Activated CD8-positive, alpha-beta T cell treated with anti-CD3 and anti-CD28 coated beads, Interleukin-2, amount 10 ng/mL, durations not matched to agents 7 days and 5 days (primary cell): ENCODE measurements at places on chromosomes 1 and 21. TPM values are rescaled to one million over a fixed set of nuclear protein-coding genes. Genes with fewer than 3 reads are reported as not detected.

GRCh38 chr1:14848625-14849024 is 250.1 kb downstream of the KAZN start:
- DNase-seq = no peak

GRCh38 chr21:37645848-37646247 is 270.4 kb downstream of the KCNJ6 start:
- no peak for DNase-seq

The CNIH3 gene
- 2.5 TPM for total RNA-seq

The LCE1A gene
- total RNA-seq = not detected

- no peak for DNase-seq
Observed at GRCh38 chr1:40732756-40733301, 41.3 kb downstream of the NFYC start.

The CELA3A gene
- total RNA-seq = not detected

- DNase-seq = no peak
Observed at GRCh38 chr1:231628207-231628876, 1.8 kb downstream of the DISC1 start.

DNA sequence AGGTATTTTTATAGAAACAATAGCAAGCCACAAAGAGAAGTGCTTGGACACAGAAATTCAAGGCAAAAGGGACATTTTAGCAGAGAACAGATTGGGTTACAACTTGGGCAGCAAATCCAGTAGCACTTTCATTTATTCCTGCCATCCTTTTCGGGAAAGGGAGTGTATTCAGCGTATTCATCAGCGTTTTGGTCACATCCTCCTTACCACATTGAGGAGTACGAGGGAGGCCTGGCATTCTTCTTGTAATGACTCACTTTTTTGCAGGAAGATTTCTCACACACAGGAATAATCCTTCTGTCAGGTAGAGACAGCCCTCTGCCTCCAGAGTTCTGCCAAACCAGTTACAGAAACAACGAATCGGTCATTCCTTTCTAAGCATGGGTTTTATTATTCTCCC is 18.1 kb upstream of the FAM78B start:
- no peak for DNase-seq

DNA sequence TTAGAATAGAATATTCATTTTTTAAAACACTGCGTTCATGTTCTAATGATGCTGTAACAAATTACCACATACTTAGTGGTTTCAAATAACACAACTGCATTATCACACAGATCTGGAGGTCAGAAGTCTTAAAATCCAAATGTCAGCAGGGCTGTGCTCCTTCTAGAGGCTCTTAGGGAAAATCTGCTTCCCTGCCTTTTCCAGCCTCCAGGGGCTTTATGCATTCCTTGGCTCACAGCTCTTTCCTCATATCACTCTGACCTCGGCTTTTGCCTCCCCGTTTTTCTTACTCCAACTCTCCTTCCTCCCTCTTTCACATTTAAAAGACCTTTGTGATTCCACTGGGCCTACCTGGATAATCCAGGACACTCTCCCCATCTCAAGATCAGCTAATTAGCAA is 18.6 kb upstream of the FMN2 start:
- DNase-seq = no peak

DNA sequence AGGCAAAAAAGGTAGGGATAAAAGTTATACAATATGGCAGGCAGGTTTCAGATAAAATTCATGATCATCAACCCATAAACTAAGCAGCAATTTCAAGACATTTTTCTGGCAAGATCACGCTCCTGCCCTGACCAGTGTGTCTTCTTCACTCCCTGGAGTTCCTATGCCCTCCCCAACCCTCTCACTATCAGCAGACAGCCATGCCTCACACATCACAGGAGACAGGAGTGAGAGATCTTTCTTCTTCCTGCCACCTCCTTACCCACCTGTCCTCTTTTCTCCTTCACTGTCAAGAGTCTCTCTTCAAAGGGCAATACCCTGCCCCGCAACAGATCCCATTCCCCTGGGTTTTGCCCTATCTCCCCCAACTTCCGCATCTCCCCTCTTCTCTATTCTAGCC is 28.4 kb downstream of the COA6 start:
- DNase-seq = no peak

DNA sequence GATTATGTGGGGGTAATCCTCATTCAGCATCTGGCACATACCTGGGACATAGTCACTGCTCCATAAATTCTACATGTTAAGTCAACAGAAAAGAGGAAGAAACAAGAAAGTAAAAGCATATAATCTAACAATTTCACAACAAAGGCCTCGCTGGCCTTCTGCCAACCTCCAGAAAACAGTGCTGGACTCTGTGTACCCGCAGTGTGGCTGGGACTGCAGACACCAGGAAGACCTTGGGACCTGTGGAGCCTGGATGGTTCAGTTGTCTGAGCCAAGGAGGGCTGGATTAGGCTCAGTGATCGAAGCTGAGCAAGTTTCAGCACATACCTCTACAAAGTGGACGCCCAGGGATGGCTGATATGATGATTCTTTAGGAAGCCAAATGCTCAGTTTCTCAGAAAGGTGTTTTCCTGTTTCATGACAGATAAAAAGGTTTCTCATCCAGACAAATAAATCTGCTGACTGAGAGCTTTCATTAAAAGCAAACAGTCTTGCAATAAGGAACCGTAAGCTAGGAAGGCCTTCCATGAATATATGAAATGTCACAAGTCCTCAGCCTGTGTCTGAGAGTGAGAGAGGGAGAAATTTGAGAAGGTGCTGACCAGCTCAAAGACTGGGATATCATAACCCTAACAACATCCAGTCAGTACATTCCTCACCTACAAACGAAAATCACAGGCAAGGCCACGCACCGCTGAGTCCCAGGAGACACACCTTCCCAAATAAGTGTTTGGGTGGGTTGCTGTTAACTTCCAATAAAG is 48.4 kb downstream of the CAPZB start:
- DNase-seq = no peak

DNA sequence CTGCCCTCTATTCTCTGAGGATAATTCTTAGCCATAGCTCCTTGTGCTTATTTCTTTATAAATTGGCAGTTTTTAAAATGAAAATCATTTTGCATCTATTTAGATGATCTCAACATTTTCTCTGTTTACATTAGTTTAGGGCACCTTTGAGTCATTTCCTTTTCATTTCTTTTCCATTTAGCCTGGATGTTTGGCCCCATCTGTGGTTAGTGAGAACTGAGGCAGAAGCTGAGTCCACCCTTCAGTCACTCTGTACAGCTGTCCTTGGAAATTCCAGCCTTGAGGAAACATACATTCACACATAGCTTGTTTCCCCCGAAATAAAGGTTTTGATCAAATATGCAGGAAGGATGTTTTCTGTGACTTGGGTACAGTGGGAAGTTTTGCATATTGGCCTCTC is 123.7 kb downstream of the NTNG1 start:
- no peak for DNase-seq

- no peak for DNase-seq
Observed at GRCh38 chr1:203408486-203409481, 57.9 kb upstream of the FMOD start.

- no peak for DNase-seq
Observed at GRCh38 chr1:175470591-175470990, 272.8 kb downstream of the TNR start.

- peak; percentile 58 for DNase-seq
Observed at GRCh38 chr1:174968750-174969244, 30.9 kb upstream of the CACYBP start.

The VTCN1 gene
- not detected for total RNA-seq

The EPS15 gene
- total RNA-seq = 57.2 TPM
